ENCODE measurements at places on chromosomes 2 and 18. TPM values are rescaled to one million over a fixed set of nuclear protein-coding genes. Genes with fewer than 3 reads are reported as not detected.

The FTCDNL1 gene
- total RNA-seq, result 3.1 TPM

The RAD51AP2 gene
- not detected for total RNA-seq

The PLEKHA3 gene
- total RNA-seq, result 15.7 TPM

The ZCCHC2 gene
- total RNA-seq, result 7.5 TPM

The TMEM178A gene
- 0.08 TPM for total RNA-seq

The SALL3 gene
- total RNA-seq, result not detected

The IL1RL1 gene
- total RNA-seq, result 1.0 TPM

The DHRS9 gene
- total RNA-seq, result 4.4 TPM

The VWA3B gene
- total RNA-seq, result not detected

The TWSG1 gene
- total RNA-seq, result 17.3 TPM

The STON1 gene
- 0.39 TPM for total RNA-seq

The TMEM37 gene
- total RNA-seq, result 1.5 TPM

The OBSL1 gene
- 19.9 TPM for total RNA-seq

The PPM1B gene
- total RNA-seq, result 39.9 TPM

The HMSD gene
- total RNA-seq, result 0.62 TPM

The KCNIP3 gene
- total RNA-seq, result 1.4 TPM

The TSGA10 gene
- 4.2 TPM for total RNA-seq

The SLC9A4 gene
- total RNA-seq, result not detected

The MC5R gene
- total RNA-seq, result not detected

The CTNNA2 gene
- 0.16 TPM for total RNA-seq

The RUFY4 gene
- total RNA-seq, result 0.09 TPM

The KIF5C gene
- 0.46 TPM for total RNA-seq

The CYRIA gene
- total RNA-seq, result 0.30 TPM

The MYO5B gene
- 9.2 TPM for total RNA-seq

The CCDC148 gene
- total RNA-seq, result 0.45 TPM

The SERPINB11 gene
- total RNA-seq, result not detected

The RGPD5 gene
- total RNA-seq, result 3.0 TPM

The SFXN5 gene
- total RNA-seq, result 12.3 TPM

The SERPINB10 gene
- not detected for total RNA-seq

The GPBAR1 gene
- 0.29 TPM for total RNA-seq

The L3MBTL4 gene
- not detected for total RNA-seq

The KCNG3 gene
- 0.56 TPM for total RNA-seq

The GAL3ST2 gene
- total RNA-seq, result 0.25 TPM

The COLEC12 gene
- 0.06 TPM for total RNA-seq

The CDKL4 gene
- not detected for total RNA-seq

The MATN3 gene
- 17.8 TPM for total RNA-seq

The GPN1 gene
- total RNA-seq, result 65.3 TPM

The UCN gene
- 0.61 TPM for total RNA-seq

The IDH1 gene
- 73.0 TPM for total RNA-seq

The KIAA2012 gene
- not detected for total RNA-seq

The RBKS gene
- 6.9 TPM for total RNA-seq
